ENCODE measurements at places on chromosomes 5 and 9.
A peak's percentile ranks its signal among the peaks of the same experiment; 100 is the strongest.

- DNase-seq = no peak
Observed at GRCh38 chr5:130974021-130974683, 190.9 kb downstream of the HINT1 start.

DNA sequence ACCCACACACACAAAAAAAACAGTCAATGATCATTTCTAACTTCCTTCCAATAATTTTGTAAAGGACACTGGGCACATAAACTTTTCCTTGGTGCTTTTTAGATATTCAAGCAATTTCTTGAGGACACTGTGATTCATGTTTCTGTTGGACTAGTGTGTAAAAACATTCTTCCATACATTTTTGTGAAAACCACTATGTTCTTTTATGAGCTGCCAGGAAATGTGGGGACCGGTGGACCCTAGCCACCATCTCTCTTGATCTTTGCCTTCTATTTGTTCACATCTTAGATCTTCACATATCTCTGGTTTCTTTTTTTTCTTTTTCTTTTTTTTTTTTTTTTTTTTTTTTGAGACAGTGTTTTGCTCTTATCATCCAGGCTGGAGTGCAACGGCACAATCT, 287.4 kb downstream of the GLIS3 start:
- DNase-seq = no peak

DNA sequence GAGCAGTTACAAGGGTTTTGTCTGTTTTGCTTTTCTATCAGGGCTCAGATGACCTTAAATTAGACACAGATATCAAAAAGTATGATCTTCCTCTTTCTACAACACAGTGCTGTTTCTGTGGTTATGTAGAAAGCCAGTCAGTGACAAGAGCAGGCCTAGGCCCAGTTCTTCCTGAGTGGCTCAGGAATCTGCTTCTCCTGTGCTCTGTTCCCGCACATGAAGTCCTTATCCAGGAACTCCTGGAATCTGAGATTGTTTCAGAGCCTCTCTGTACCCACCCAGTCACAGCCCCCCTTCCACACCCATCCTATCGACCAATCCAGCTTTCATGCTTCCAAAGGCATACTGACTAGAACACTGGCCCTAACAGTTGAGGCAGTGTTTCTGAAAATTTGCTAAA, 40.4 kb upstream of the SMU1 start:
- DNase-seq = no peak

GRCh38 chr5:2451100-2451499, 300.4 kb downstream of the IRX2 start:
- no peak for DNase-seq

GRCh38 chr9:4573176-4573575, 82.9 kb downstream of the SLC1A1 start:
- DNase-seq = no peak

DNA sequence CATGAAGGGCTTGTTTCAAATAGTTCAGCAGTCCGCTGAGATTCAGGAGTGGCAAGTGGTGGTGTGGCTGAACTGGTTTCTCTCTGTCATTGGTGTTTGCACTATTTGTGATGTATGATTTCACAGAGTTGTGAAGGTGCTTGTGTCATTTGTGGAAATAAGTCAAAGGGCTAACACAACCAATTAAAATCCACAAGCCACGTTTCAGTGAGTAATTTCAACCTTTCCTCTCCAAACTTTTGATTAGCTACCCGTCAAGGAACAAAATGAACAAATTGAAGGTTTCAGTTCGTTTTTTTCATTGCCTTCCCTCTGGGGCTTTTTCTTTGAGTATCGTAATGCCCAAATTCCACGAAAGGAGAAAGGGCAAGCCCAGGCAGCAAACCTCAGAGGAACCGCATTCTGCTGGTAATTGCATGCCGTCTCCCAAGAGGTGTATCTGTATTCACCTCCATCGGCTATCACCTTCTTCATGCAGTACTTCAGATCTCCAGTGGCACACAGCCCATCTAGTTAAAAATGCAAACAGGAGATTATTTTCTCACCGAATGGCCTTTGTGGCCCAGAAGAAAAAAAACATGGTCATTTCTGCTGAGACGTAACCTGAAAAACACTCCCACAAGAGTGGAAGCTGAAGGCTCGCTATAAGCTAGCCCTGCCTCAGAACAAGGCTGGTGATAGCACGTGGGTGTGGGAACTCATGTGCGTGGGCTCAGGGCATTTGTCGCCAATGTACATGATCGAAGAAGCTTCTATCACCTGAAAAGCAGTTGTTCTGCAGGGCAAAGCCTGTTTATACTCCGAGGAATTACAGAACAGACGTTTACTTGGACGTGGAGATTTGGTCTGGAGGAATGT, 197.1 kb downstream of the NR3C1 start:
- peak; percentile 29 for DNase-seq

- no peak for DNase-seq
Observed at GRCh38 chr9:20568400-20568799, 53.9 kb downstream of the MLLT3 start.

DNA sequence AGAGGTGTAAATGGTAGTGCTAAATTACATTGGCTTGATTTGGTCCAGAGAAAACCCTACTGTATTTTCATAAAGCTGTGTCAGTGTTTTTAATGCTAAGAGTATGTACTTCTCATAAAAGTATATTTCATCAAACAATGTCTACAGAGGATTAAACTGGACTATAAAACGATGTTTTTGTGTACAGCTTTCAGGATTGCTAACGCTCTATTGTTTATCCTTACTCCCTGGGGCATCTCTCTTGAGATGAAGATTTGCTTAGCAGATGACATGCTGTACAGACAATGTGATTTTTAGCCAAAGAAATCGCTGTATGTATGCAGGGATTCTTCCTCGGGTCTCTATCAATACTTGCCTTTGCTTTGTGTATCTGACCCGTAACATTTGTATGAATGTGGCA, 216.0 kb downstream of the FBXL7 start:
- no peak for DNase-seq

DNA sequence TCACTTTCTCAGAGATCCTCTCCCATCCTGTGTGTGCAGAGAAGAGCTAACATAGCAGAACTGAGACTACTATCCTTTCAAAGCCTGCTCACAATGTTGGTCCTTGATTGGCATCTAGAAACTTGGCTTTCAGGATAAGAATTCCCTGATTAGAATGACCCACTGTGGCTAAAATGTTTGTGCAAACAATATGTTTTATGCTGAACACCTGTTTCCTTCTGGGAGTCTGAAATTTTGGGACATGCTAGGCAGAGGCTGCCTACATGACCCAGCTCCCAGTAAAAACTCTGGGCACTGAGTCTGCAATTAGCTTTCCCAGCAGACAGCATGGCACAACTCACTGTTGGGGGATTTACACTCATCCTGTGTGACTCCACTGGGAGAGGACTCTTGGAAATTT, 78.9 kb downstream of the CFAP95 start:
- DNase-seq = no peak

- no peak for DNase-seq
Observed at GRCh38 chr9:127541865-127542264, 70.2 kb upstream of the STXBP1 start.

DNA sequence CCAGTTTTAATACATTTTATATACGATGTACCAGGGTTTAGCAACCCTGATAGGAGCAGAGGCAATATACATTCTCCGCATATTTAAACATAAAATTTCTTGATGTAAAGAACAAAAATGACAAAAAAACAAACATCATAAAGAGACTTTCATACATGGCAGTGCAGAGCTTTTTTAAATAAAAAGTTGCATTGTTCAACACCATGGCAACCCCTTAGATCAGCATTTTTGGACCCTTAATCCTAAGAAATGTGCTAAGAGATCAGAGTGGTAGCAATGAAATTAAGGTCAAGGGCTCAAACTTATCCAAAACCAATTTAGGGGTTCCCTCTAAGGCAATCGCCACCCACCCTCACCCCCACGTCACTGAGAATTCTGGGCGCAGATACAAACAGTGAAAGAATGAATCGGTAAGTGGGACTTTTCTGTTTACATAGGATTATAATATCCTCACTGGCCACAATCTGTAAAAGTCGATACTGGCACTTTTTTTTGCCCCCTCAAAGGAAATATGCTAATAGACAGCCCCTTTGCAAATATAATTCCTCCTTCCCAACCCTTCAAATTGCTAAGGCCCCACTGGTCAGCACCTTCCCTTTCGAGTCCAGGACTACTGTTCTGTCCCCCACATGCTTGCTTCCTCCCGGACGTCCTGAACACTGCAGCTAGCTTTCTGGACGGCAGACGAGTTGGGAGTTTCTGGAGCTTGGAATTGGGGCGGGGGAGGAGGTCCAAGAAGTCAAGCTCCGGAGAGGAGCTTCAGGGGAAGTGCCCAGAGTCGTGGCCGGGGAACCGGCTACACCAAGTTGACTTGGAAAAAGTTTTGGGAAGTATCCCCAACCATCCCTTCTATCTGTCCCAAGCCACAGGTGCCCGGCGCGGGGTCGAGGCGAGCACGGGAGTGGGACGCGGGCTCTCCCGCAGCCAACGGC, 2.2 kb downstream of the GAS1 start:
- DNase-seq = no peak

DNA sequence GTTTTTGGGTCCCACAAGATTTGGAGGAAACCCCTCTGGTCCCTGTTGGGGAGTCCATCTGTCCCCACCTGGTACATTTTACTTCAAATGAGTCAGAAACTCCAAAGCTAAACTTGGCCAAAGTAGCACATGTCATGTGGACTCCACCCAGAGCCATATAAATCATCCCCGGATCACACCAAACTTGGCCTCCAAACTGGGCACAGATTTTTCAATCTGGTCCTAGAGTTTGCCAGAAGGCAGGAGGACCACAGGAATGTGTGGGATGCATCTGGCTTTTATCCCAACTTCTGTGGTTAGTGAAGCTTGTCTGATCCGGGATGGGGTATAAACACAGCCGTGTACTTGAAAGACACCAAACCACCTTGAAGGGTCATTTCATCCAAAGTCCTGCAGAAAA, 66.3 kb downstream of the MAT2B start:
- no peak for DNase-seq

GRCh38 chr9:4196886-4197285, 103.0 kb downstream of the GLIS3 start:
- DNase-seq = no peak

DNA sequence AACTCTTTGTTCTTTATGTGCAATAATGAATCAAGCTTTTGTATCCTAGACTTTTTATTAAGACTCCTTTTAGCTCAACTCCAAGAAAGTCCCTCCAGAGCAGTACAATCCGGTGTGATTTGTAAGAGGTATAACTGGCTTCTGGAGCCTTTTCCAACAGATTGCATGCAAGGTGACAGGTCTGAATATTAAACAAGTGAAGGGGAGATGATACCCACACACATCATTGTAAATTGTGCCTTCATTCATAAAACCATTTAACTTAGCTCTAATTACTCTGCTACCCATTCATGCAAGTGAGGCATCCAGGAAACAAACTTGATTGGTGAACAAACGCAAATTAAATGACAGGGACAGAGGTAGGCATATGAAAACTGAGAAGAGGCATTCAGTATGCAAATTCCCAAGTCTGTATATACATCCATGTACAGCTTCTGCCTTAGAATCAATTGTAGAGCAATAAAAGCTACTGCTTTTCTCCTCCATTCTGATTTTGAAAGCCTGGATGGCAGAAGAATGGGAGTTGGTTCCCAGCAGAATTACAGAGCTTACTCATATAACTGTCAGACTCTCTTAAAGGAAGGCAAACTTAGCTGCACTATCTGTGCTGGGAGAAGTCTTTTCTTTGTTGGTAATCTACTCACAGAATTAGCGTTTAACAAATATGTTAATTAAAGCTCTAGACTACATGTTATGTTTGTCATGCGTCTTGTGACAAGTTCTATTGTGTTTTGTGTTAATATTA, 261.0 kb upstream of the CDH6 start:
- no peak for DNase-seq

DNA sequence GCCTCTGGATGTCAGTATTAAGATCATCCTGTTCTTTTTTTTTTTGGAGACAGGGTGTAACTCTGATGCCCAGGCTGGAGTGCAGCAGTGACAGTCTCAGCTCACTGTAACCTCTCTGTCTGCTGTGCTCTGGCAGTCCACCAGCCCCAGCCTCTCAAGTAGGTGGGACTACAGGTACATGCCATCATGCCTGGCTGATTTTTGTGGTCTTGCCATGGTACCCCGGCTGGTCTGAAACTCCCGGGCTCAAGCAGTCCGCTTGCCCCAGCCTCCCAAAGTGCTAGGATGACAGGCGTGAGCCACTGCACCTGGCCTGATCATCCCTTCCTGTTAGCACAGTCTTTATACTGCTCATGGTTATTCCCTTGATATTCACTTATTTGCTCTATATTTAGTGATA, 3.5 kb downstream of the KDM4C start:
- DNase-seq = no peak

GRCh38 chr9:71632776-71633175, 135.5 kb downstream of the CEMIP2 start:
- no peak for DNase-seq

GRCh38 chr9:91519520-91520277, 96.1 kb upstream of the NFIL3 start:
- DNase-seq = no peak

DNA sequence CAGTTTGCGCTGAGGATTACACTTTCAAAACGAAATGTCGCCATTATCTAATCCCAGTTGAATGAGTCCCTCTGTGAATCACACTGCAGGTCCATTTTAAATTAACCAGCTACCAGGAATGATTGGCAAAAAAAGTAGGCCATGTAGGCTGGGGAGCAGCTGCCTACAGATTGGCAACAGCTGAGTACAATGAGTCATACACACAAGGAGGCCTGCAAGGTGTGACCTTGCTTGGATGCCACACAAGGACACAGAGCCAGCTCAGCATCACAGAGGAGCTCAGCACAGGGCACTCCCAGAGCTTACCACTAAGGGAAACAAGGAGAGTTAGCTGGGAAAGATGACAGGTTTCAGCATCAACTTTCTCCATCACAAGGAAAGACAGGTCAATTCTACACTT, 12.9 kb downstream of the HAVCR1 start:
- DNase-seq = no peak

DNA sequence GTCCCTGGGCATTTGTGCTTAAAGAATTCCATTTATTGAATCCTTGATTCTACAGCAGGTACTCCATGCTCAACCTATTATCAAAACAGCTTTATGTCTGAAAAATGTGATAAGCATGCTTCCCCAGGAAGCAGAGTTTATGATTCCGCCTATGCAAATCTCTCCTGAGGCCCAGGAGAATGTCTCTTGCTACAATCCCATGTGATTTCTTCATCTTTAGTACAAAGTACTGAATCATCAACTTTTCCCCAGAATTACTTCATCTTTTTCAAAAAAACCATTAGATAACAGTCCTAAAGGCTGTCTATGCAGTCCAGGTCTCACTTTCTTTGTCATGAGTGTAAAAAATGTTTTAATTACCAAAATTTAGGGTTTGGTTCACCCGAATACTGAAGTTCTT, 130.2 kb upstream of the ADAMTSL1 start:
- no peak for DNase-seq

GRCh38 chr5:28408186-28408585, 1369.8 kb upstream of the CDH9 start:
- DNase-seq = no peak

- DNase-seq = no peak
Observed at GRCh38 chr5:35212122-35212982, 17.9 kb downstream of the PRLR start.

Data from GM20000 (cell line).